ENCODE measurements at places on chromosomes 1 and 21.

DNA sequence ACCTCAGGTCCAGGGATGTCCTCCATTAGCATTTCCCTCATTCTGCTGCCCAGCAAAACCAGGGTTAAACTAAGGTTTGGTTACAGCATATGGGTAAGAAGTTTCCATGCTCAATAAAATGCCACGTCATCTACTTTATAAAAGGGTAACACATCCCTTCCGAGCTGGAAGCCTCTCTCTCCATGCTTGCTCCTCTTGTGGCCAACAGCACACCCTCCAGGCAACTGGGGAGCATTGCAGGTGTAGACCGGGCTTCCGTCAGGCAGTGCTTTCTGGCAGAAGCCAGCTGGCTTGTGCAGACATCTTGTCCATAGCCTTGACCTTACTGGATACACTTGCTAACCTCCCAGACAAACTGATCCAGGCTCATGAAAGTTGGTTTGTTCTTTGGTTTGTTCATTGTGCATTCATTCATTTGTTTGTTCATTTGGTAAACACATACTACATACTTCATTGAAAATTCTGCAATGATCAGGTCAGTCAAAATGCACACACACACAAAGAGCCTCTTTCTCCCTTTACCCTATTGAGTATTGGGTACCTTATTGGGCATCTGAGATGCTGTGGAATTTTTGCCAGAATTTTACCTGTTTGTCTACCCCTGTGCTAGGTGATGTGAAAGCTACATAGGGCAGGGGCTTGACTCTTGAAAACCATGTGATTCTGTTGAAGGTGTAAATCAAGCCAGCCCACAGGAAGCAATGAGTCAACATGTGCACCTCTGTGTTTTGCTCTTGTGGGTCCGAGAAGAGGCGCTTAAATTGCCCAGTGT, 422.8 kb downstream of the CAMTA1 start:
- DNase-seq, result no peak

DNA sequence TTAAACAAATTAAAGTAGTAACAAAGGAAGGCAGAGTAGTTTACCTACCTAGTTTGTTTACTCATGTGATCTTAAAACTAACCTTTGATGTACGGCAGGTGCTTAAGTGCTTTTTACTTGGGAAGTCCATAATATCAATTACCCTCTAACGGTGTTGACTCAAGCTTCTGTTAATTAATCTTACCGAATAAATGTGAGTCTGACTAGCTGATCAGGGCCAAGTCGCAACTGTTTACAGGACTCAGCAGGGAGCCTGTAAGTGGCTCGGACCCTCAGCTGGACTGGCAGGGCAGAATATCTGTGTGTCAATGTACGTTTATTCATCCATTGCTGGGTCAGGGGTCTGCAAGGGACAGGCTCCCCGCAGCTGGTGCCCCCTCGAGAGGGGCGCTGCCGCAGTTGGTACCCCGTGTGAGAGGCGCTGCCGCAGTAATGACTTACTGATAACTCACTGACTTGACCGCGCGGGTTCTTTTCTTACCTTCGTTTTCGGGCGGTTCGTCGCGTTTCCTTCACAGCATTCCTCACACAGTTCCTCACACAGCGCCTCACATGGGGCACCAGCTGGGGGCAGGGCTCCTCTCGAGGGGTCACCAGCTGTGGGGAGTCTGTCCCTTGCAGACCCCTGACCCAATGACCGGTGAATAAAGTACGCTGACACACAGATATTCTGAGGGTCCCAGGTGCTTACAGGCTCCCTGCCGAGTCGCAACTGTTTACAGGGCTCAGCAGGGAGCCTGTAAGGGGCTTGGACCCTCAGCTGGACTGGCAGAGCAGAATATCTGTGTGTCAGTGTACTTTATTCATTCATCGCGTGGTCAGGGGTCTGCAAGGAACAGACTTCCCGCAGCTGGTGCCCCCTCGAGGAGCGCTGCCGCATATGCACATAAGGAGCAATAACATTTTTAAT, 3.0 kb downstream of the FMO1 start:
- peak; percentile 4 for DNase-seq

GRCh38 chr21:22278366-22278765, 1280.2 kb downstream of the NCAM2 start:
- DNase-seq, result no peak

DNA sequence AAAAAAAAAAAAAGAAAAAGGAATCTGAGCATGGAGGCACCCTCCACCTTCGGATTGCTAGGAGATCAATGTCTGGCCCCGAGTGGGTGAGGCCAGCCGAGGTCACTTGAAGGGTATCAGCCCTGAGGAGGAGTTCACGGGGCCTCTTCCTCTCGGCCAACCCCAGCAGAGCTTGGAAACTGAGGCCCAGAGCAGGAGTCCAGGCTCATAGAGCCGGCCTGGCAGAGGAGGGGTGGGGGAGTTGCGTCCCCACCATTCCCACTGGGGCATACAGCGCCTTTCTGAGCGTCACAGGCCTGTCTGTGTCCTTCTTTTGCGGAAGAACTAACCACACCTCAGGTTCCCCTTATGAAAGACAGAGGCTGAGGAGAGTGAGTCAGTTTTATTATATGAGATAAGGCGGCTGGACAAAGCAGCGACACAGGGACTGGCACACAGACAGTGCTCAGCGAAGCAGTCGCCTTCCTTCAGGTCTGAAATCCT, 17.1 kb upstream of the EPHA2 start:
- DNase-seq, result no peak

DNA sequence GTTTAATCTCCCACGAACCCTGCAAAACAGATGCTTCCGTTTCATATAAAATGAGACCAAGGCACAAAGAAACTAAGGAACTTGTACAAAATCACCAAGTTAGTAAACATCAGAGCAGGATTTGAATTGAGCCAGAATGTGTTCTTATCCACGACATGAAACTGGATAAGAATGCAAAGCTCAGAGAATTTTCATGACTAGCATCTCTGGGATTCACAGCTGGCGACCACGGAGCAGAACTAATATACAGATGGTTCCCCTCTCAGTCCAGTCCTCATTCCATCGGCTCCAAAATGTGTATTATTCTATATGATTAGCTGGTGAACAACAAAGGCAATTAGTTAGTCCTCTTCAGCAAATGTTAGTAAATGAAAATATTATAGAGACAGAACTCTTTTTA, 72.3 kb upstream of the ERG start:
- no peak for DNase-seq

DNA sequence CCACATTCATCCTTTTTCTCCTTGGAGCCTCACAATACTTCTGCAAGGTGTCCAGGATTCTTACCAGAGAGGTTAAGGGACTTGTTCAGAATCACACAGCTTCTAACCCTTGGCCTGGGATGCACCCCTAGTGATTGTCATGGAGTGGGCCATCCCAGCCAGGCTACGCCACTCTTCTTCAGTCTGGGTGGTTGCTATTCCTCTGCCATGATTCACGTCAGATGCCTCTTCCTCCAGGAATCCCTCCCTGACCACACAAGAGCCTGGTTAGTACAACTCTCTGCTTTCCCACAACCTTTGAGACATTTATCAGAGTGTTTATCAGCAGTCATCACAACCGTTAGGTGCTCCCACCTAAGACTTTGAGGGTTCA, 121.8 kb downstream of the EPHB2 start:
- no peak for DNase-seq

GRCh38 chr1:116128664-116129063, 17.5 kb downstream of the MAB21L3 start:
- no peak for DNase-seq

GRCh38 chr1:26852701-26853100, 10.2 kb upstream of the SFN start:
- DNase-seq, result no peak

- no peak for DNase-seq
Measured at GRCh38 chr1:170075186-170075585, 691 bp upstream of the KIFAP3 start.

- DNase-seq, result no peak
Measured at GRCh38 chr1:213135572-213135971, 84.5 kb downstream of the RPS6KC1 start.

GRCh38 chr1:41742219-41742618, 176.5 kb downstream of the HIVEP3 start:
- no peak for DNase-seq

DNA sequence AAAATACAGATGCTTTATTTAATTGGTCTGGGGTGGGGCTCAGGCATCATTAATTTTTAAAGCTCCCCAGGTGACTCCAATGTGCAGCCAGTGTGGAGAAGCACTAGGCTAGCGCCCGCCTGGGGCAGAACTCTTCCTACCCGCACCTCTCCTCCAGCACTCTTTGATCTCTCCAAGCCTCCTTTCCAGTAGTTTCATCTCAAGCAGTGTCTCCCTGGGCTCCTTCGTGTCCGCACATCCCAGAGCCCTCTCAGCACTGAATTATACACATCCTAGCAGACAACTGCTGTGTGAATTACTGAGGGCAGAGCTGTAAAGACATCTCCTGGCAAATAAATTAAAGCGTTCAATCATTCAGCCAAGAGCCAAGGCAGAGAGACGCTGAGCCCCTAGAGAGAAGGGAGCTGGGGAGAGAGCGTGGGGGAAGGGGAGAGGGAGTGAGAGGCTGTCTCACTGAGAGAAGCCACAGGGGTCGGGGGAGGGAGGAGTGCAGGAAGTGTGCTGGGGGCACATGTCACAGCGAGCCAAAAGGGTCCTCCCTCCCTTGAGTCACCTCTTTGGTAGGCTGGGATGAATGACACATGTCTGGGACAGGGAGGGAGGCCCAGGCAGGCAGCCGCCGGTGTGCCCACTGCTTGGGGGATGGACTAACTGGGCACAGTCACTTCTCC, 21.0 kb upstream of the PARP1 start:
- DNase-seq, result no peak

DNA sequence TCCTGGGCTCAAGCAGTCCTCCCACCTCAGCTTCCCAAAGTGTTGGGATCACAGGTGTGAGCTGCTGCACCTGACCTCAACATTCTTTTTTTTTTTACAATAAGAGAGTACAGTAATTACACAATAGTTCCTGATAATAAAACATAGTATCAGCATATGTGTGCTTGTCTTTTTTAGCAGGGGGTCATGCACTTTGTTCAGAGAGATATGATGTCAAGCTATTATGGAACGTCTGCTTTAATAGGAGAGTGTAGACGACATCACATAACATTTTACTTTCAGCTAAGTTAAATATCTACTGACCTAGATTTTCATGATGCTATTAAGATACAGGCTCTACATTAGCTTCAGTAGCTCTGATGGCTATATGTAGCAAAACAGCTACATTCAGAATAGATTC, 70.5 kb downstream of the FMO4 start:
- DNase-seq, result no peak

DNA sequence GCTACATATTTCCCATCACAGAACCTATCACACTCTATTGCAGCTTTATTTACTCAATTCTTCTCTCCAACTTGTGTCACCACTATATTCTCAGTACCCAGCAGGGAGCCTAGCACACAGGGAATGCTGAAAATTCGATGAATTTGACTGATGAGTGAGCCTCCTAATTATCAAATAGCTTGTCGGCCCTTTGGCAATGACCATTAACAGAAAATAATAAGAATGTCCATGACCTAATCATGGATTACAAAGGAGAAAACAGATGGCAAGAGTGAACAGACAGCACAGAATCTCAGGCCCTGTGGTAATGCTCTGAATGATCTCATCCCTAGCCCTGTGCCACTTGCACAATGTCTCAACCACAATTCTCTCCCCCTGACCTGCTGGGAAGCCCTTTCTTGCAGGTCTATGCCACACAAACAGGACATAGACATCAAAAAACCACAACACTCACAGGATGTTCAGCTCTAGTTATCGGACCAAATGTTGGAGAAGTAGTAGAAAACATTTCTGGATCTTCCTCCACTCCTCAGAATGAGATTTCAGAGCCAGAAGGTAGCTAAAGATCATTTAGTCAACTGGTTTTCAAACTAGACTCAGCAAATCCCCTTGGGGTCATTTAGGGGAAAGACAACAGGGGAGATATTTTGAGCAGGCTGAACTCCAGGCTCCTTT, 68.4 kb downstream of the LUZP1 start:
- no peak for DNase-seq

- no peak for DNase-seq
Measured at GRCh38 chr1:227798078-227798802, 17.2 kb upstream of the PRSS38 start.

DNA sequence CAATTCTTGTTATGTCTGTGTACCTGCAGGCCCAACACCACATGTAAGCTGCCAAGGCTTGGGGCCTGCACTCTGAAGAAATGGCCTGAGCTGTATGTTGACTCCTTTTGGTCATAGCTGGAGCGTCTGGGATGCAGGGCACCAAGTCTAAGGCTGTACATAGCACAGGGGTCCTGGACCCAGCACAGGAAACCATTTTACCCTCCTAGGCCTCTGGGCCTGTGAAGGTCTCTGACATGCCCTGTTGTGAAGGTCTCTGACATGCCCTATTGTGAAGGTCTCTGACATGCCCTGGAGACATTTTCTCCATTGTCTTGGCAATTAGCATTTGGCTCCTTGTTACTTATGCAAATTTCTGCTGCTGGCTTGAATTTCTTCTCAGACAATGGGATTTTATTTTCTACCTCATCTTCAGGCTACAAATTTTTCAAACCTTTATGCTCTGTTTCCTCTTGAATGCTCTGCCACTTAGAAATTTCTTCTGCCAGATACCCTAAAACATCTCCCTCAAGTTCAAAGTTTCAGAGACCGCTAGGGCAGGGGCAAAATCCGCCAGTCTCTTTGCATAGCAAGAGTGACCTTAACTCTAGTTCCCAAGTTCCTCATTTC, 246.7 kb upstream of the B3GALT2 start:
- no peak for DNase-seq

GRCh38 chr1:25168193-25169071, 63.9 kb downstream of the SYF2 start:
- no peak for DNase-seq

DNA sequence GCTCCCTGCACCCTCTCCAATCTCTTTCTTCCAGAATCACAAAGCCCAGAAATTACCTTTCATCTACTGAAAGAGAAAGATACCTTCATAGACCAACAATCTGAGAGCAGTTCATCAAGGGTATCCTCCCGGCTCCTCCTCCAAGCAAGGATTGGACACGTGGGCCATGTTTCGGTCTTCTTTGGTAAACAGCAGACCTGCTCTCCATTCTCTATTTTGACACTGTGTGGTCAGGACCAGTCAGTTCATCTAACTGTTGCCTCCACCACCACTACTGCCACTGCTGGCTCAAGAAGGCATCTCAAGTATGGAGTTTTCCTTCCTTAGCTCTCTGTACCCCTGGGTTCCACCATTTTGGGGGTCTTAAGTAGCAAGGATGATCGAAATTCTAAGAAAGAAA, 8.0 kb upstream of the LELP1 start:
- no peak for DNase-seq

DNA sequence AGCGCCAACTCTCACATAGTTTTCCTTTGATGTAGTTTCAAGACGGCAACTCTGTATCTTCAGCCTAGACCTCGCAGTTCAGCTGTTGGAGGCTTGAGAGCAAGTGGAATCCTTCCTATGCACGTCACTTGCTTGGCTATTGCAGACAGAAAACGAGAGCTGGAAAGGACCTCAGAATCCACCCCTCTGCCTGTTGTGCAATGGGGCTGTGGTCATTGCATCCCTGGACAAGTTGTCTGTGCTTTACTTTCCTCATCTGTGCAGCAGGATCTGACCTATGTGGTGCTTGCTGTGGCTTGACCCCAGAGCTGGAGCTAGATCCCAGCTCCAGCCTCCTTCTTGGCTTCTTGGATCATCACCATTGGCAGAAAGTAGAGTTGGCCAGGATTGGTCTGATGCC, 50.0 kb upstream of the IGSF21 start:
- DNase-seq, result no peak

All from C1 segment of cervical spinal cord (tissue), 14 donors.